ENCODE measurements at places on chromosomes 12 and 14.

- DNase-seq = peak; percentile 66
Observed at GRCh38 chr12:48618541-48618940, 48.7 kb upstream of the LALBA start.

GRCh38 chr14:106844608-106845285 lies 1318.4 kb downstream of the TMEM121 start:
- peak; percentile 24 for DNase-seq

DNA sequence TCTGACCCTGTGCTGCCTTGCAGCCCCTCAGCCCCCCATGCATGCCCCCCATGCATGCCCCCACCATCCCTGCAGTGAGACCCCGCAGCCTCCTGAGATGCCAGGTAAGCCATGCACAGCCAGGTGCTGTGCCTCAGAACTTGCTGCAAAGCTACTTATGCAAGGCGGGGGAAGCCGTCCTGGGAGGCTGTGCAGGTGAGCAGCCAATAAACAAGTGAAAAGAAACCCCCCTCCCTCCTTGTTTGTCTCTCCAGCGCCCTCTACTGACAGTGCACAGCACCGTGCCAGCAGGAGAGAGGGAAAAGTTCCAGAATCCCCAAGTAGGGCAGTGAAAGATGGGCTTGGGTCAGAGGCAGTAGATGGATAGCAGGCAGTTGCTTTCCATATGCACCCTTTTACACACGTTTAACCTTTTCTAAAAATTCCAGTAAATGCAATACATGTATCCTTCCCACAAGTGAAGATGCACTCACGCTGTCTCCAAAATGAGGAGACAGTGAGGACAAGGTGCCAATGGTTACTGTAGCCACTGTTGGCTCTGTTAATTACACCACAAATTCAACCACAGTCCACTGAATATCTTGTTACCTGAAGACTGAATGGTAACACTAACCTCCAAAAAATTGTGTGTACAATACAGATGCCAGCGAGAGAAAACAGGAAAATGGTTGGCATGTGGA lies 18.0 kb downstream of the TNFAIP2 start:
- DNase-seq = peak; percentile 95

- DNase-seq = no peak
Observed at GRCh38 chr12:126898562-126898961, 1368.4 kb upstream of the TMEM132C start.

DNA sequence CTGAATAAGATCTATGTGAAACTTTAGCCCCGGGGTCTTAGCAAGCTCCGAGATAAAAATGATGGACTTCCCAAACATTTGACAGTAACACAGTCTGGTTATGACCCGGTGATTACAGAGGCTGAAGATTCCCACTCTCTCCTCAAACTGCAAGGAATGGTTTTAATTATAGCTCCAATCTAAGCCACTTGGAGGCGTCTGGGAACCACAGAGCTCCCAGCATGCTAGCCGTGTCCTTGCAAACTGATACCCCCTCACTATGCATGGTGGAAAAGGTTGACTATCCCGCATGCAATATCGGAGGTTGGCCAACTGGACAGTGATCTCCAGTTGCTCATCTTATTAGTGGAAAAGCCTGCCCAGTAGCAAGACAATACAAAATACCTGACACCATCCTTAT lies 76.5 kb upstream of the GRIN2B start:
- DNase-seq = peak; percentile 8

DNA sequence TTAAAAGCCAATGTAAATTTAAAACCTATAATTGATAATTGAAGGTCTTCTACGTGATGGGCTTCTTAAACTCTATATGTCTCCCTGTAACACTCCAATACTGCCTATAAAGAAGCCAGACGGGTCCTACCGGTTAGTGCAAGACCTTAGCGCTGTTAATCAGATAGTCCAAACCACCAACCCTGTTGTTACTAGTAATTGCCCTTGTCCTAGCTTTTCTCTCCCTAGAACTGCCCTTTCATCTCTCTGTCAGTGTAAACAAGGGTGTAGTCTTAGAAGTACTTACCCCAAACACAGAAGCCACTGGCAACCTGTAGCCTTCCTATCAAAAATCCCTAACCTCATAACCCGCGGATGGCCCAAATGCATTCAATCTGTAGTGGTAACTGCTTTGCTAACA lies 243.0 kb upstream of the DIO3 start:
- DNase-seq = no peak

DNA sequence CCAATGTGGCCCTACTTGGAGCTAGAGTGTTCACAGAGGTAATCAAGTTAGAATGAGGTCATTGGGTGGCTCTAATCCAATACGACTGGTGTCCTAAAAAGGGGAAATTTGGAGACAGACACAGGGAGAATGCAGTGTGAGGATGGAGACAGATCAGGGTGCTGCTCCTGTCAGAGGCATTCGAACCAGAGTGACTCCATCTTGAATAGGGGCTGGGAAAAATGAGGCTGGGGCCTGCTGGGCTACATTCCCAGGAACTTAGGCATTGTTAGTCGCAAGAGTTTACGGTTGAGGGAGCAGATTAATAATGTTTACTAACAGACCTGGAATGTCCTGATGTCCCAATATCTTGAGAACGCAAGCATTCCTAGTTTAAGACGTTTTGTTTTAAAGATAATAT lies 20.2 kb downstream of the TNFAIP2 start:
- DNase-seq = no peak

DNA sequence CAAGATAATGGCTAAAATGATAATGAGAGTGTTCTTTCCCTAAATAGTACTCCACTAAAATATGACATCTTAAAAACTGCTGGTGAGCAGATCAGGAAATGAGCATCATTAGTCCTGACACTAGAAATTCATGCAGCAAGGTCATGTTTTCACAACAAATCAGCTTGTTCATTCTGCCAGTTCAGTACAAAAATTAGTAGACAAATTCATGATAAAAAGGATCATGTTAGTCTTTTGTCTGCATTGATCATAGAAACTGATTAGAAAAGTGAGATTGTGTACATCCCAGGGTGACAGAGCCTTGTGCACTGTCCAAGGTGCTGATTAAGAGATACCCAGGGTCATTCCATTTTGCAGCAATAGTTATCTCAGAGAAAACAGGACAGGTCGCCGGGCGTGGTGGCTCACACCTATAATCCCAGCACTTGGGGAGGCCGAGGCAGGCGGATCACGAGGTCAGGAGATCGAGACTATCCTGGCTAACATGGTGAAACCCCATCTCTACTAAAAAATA lies 163.6 kb downstream of the RIMBP2 start:
- DNase-seq = peak; percentile 46

DNA sequence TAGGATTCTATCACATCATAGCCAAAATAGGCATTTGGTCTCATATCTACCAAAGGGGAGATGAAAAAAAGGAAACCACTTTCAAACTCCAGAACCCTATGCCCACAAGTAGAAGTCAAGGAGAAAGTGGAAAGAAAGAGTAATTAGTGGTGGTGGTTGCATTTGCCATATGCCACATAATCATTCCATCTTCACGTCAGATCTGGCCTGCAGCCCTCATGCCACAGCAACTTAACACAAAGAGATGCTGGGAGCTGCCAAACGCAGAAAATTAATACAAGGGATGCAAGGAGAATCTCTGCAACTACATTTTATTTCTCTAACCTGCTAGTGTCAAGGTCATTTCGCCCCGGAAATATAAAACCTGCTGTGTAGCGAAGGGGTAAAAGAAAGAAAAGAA lies 148.6 kb upstream of the FOXN3 start:
- DNase-seq = no peak

DNA sequence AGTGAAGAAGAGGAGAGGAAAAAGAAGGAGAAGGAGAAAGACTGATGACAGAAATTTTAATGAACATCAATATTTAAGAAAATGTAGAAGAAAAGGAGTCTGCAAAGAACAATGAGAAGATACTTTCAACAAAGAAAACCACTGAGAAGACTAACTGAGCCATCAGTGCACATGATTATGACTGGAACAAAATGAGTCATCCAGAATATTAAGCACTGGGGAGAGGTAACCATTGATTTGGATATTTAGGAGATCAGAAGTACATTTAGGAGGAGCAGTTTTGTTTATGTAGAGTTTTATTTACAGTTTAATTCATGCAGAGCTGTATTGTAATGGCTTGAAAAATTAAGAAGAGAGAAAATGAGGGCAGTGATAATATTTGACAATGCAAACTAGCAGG lies 159.1 kb downstream of the C12orf50 start:
- DNase-seq = no peak

- no peak for DNase-seq
Observed at GRCh38 chr12:12357719-12358461, 1.0 kb downstream of the BORCS5 start.
